ENCODE measurements at places on chromosomes 1 and 21.

DNA sequence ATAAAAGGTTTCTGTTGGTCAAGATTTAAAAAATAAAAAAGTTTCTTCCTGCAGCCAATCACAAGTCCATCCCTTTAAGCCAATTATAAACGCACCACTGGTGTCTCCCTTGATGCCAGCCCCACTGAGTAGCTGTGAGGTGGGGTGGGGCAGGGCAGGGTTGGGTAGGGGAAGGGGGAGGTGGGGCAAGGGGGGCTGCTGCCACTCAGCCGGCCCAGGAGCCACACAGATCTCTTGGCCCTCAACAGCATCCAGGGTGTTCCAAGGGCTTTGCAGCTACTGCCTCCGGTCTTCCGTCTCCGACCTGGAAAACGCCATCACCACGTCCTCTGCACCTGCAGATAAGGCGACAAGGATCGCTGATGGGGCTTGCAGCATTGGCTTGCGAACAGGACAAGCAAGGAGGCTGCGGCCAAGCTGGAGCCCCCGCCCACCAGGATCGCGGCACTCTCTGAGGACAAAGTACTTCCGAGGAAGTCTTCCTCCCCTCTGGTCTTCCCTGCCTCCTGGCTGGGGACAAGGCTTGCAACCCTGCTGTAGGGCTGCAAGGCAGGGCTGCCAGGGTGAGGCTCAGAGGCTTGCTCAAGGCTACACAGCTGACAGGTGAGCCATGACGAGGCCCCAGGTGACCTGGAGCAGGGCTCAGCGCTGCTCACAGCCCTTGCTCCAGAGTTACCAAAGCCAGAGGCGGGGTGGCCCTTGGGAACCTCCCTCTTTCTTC is 26.8 kb upstream of the CLSTN1 start:
- DNase-seq: no peak

DNA sequence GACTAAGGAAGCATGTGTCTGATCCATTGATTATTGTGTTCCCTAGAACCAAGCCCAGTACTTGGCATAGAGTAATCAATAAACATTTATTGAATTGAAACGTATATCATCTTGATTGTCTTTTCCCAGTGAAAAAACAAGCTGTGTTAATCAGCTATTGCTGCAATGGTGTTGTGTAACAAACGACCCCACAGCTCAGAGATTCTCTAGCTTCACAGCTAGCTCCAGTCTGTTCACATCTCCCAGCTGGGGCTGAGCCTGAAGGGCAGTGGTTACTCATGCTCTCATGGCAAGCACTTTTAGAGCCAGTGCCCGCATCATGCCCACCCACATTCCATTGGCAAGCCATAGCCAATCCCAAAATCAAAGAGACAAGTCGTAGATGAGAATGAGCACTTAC is 237.4 kb upstream of the RAB4A start:
- no peak for DNase-seq

DNA sequence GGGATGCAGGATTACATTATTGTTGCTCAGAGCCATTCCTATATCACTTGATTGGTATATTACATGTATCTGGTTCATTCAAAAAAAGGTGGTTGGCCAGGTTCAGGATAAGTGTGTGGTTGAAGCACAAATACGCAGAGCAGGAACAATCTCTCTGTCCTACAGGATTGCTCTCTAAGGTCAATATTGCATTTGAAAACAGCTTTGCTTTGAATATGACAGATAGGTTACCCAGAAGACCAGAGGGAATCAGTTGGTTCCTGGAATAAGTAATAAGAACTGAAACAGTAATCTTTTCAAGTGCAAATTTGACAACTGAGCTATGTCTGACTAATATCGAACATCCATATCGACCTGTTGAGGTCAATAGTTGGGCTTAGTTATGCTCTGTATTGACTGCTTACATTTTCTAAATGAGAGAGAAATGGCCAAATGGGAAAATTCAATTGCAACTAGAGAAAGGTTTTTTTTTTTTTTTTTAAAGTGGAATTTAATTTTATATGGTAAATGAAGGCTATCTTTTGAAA is 176.8 kb downstream of the ATP6V1G3 start:
- DNase-seq: no peak

DNA sequence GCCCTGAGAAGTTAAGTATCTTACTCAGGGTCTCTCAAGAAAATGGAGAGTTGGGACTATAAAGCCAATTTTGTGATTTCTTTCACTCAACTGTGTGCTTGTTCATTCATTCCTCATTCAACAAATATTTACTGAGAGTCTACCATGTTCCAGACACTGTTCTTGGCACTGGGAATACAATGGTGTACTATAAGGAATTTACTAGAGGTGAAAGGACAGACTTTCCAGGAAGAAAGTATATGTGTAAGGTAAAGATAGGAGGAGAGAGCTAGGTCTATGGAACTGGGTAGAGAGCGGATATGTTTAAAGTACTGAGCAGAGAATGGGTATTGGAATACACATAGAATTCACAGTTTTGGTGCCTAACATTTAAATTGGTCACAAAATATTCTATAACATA is 42.3 kb downstream of the ZNHIT6 start:
- DNase-seq: no peak

GRCh38 chr1:84330125-84330984 is 28.8 kb downstream of the SAMD13 start:
- no peak for DNase-seq

GRCh38 chr21:39673736-39674135 is 61.0 kb downstream of the B3GALT5 start:
- no peak for DNase-seq

DNA sequence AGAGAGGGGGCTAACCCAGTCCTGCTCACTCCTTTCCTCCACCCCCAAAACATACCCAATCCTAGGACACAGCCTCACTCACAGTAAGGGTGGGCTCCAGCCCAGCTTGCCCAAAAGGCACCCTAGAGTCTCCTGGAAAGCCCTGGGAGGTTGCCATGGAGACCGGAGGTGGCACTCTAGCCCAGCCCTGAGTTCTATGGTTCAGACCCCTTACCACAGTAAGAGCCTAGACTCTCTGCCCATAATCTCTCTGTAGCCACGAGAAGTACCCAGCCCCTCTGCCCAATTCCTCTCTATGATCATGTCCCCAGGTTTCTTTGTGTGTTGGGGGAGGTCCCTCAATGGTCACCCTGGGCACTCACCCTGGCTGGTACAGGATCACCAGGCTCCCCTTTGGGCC is 14.4 kb downstream of the COL16A1 start:
- DNase-seq: no peak

GRCh38 chr1:29756901-29757725 is 520.8 kb downstream of the PTPRU start:
- DNase-seq: no peak

DNA sequence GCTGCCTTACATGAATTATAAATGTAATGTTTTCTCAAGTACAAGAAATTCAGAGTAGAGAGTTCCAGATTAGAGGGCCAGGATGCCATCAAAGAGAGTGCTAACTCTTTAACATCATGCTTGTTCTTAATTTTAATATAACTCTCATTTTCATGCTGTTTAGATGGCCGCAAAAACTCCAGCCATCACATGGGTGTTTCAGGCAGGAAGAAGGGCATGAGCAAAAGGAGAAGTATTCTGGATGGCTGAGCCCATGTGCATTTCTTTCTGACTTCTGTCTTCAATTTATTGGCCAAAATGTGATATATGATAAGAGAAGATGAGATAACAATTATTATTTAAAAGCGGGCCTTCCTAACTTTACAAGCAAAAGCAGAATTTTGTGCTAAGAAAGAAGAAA is 1328.6 kb downstream of the MRPL39 start:
- DNase-seq: no peak

- DNase-seq: no peak
These were observed 47.9 kb downstream of the SMYD3 start for GRCh38 chr1:246459221-246459620.

DNA sequence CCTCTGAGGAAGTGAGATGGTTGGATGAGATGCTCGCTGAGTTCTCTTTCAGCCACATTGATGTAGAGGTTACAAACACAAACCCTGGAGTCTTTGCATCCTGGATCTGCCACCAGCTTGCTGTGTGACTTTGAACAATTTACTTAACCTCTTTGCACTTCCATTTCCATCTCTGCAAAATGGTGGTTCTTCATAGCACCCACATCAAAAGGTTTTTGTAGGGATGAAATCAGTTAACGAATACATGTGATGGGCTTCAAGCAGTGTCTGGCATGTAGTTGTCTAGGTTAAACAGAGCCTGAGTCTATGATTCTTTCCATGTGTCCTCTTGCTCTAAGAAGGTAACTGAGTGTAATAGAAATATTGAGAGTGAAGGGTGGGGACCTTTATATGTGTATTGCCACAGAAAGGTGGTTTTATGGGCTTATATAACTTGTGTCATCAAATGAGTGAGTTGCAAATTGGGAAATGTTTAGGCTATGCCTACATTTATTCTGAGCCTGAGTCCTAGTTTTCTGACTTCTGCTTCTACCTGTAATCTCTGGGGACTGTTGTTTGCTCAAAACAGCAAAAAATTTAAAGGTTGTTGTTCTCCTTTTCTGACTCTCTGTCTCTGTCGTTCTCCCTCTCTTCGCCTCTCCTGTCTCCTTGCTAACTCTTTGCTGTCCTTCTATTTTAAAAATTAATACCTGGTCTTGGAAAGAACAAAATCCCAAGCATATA is 27.3 kb upstream of the LRRN2 start:
- DNase-seq: no peak

DNA sequence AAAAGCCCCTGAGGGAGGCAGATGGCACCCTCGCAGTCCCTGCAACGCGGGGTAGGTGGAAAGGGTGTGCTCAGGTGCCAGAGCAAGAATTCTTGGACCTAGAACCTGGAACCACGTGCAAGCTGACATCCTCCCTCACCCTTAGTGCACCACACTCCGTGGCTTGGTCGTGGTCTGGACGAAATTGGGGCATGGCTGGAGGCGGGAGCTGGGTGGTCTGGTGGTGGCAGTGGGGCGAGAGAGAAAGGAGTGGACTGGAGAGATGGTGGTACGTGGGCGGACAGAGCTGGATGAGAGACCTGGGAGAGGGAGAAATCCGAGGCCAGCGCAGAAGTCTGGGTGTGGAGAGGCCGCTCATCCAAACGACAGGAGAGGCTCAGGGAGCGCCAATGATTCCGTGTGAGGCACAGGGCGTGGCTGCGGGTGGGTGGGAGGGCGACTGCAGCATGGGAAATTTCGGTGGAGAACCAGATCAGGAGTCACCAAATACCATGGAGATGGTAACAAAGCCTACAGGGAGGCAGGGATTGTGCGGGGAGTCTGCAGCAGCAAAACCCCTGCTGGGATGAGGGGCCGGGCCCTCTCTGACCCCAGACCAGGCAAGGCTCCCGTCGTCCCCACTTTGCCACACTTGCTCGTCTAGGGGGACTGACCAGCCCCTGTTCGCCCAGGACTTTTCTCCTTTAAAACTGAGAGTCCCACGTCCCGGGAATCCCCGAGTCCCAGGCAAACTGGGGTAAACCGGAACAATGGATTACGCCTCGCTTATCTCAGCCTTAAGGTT is 31.9 kb downstream of the CDCP2 start:
- DNase-seq: no peak

DNA sequence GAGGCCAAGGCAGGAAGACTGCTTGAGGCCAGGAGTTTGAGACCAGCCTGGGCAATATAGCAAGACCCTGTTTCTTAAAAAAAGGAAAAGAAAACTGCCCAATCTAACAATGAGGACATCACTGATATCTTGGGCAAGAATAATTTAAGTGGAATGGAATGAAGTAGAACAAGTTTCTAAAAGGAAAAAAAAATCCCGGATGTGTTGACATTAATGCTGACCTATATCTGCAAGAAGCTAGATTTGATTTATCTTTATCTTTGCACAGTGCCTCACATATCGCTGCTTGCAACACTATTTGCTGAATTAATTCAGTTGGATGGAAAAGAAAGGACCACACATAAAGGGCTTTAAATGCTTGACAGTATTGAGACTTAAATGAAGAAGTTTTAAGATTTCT is 27.8 kb downstream of the DIPK1A start:
- DNase-seq: no peak

DNA sequence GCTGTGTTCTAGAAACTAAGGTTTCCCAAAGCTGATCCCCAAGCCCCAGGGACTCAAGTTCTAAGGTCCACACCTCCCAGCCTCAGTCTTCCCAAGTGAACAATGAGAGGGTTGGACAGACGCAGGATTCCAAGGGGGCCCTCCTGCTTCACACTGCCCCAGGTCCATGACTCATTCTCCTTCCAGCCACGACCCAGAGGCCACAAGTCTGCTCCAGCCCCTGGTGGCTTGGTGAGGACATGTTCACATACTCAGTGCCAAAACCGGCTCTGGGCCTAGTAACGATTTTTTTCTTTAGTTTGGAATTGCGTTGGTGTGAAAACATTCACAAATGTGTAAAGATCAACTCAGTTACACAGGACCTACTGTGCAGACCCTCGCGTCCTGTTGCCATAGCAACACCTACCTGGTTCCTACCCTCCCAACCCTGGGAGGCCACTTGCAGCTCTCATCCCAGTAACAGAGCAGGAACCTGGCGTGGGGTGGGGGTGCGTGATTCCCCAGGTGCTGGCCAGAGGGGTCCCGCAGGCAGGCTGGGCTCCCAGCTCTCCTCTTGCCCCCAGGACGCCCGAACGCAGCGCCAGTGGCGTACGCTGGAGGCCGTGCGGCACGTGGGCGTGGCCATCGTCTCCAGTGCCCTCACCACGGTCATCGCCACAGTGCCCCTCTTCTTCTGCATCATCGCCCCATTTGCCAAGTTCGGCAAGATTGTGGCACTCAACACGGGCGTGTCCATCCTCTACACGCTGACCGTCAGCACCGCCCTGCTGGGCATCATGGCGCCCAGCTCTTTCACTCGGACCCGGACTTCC is 57.0 kb downstream of the DISP3 start:
- no peak for DNase-seq

DNA sequence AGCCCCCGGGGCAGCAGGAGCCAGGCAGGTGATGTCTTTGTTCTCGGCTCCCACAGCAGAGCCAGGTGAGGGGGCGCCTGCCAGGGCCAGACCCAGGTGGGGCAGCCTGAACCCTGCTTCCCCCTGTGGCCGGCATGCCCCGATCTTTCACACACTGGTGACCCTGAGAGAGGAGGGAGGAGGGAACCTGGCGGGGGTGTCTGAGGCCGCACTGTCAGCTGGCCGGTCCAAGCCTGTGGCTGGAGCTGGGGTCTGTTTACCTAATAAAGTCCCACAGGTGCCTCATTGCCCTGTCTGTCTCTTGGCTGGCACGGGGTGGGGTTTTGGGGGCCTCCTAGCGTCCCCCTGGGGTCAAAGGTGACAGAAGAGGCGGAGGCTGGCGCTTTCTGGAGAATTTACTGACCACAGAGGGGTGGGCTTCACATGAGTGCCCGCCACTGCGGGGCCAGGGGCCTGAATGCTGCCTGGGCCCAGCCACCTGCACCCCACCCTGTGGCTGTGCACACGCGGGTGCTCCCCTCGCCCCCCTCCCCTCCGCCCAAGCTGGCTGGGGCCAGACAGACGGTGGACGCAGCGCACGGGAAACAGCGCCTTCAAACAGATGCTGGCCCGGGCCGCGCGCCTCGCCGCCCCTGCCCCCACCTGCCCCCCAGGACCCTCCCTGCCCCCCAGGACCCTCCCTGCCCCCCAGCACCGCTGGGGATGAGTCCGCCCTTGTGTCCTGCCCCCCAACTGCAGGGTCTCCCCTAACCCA is 5.8 kb downstream of the TMEM240 start:
- DNase-seq: no peak
